ENCODE measurements at places on chromosomes 7 and 10.

GRCh38 chr10:22022257-22023032, 18.9 kb upstream of the DNAJC1 start:
- DNase-seq = no peak

DNA sequence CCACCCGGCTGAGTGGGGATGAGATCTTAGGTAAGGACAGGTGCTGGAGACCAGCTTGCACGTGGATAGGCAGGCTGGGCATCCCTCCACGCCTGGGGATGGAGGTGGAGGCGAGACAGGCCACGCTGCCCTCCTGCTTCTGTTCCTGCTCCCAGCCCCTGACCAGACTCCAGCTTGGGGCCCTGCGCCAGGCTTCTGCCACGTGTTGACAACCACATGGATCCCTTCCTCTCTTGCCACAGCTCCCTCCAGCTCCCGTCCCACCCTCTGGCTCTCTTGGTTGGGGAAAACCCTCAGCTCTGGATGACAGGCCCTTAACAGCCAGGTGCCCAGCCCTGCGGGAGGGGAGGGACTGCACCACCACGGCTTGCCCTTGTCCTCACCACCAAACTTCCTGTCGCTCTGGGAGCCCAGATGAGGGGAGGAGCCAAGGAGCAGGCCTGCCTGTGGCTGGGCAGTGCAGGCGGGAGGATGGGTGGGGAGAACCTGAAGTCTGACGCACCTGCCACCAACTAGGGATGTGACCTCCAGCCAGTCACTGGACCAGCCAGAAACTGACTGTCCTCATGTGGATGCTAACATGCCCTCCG, 36.0 kb downstream of the KCNH2 start:
- DNase-seq = no peak

- DNase-seq = no peak
These were observed 73.4 kb upstream of the LAMB4 start for GRCh38 chr7:108203537-108203936.

DNA sequence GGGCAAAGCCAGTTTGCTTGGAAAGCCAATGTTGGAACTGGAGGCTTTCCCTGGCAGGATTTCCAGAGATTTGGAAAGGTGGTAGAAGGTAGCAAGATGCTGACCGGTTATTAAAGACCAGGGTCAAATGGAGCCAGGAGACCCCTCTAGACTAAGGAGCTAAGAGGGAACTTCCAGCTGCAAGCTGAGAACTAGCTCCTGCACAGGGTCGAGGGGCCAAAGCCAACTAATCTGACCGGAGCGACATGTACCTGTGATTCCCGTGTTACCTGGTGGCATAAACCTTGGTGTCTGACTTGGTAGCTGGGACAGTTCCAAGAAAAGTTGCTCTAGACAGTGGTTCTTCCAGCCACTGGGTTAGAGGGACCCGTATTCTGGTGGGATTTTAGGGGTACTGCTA, 41.8 kb downstream of the SPDYE5 start:
- no peak for DNase-seq

DNA sequence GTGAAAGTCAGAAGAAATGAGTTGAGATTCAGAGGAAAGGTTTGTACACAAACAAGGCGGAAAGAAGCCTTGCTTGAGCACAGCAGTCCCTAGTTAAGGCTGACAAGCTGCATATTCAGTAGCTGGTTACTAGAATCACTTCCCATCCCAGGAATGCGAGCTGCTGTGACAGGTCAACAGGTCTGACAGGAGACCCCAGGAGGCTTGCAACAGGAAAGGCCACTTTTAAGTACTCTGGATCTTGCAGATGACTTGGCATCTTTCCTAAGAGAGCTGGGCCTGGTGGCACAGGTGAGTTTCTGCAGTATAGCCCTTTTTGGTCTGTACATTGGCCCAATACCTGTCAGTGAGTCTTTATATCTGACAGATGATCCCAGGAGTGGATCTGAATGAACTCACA, 35.7 kb upstream of the UNC5B start:
- DNase-seq = no peak

GRCh38 chr7:141704741-141705140, 2.8 kb upstream of the DENND11 start:
- no peak for DNase-seq

DNA sequence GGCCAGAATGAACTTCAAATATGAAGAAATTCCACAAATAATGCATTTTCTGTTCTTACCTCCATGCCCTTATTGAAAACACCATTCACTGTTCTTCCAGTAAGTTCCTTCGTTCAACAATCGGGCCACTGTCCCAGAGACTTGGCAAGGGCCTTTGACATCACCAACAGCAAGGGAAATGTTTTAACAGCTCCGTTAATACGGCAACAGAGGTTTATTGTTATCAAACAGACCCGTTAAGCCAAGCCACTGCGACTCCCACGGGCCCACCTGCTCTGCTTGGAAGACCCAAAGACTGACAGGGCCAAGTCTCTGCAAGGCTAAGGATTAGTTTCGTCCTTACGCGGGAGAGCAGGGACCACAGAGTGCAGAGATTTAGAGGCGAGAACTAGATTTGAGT, 43.4 kb upstream of the LYZL1 start:
- DNase-seq = no peak

DNA sequence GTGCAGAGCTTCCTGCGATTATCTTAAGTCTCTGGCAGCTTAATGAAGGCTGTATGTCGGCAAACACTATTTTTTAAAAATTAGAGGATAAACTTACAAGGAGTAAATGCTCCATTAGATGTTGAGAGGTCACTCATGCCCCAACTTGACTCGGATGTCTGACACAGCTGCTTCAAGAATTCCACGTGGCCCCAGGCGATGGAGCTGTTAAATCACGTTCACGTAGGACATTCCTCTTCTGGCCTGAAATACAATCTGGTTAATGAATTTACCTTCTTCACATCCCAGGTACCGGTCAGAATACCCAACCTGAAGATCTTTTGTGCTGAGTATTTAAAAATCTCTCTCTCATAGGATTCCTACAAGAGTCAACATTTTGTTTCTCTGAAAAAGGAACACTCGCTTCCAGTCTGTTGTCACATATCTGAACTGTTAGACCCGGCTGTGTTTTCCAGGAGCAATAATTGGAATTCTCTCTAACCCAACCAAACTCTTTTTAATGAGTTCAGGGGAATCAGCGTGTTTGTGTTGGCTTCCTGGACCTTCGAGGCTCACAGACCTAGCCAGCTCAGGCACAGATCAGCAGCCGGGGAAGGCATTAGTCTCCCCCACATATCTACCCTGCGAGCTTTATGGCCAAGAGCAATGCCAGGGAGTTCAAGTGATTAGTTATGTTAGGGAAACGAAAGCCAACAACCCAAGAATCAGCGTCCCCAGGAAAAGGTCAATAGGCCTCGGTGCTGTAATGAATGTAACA, 284.9 kb downstream of the FGFR2 start:
- DNase-seq = no peak

- DNase-seq = no peak
These were observed 141.1 kb upstream of the WNT16 start for GRCh38 chr7:121187676-121188075.
